ENCODE measurements at places on chromosomes 6 and 20.

DNA sequence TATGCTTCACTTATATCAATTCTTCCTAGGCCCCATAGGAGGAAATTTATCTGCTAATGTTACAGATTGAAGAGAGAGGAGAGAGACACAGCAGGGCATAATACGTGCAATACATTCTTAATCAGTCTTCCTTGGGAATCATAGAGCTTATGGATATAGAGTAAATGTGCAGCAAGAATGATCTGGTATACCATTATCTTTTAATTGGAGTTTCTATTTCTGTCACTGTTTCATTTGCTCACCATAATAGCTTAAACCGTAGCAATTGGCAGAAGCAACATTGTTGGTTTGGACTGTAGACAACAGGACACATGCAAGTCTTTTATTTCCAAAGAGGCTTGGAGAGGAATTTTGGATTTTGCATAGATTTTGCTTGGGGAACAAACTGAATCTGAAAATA, 68.1 kb upstream of the PCSK2 start:
- DNase-seq = no peak

DNA sequence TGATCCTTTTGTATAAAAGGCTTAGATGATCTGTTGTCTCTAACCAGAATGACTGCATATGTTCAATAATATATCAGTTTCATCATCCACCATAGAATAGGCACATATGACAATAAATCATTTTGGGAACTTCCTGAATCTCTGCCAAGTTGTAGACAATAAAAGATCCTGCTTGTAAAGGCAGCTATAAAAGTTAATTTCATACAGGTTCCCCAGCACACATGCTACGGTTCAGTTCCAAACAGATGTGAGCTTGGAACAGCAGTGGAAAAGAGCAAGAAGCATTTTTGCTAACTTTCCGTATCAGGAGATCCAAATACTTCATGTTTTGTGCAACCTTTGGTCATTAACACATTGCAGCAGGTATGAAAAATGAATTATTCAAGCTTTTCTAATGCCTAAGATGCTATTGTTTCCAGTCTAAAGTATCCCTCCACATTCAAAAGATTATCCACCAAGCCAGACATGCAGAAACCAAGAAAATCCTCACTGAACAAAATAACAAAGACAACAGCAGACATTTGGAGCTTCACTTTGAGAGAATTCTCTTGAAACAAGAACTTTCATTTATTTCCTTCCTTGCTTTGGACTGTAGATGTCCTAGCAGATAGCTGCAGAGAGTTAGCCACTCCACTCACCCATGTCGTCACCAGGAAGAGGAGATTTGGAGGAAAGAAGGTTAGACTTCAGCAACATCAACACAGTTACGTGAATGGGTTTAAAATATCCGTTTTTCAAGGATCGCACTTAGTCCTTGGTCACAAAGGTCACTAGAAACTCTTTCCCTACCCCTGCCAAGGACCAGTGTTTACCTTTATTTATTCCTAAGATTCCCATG, 453.5 kb upstream of the JARID2 start:
- no peak for DNase-seq

DNA sequence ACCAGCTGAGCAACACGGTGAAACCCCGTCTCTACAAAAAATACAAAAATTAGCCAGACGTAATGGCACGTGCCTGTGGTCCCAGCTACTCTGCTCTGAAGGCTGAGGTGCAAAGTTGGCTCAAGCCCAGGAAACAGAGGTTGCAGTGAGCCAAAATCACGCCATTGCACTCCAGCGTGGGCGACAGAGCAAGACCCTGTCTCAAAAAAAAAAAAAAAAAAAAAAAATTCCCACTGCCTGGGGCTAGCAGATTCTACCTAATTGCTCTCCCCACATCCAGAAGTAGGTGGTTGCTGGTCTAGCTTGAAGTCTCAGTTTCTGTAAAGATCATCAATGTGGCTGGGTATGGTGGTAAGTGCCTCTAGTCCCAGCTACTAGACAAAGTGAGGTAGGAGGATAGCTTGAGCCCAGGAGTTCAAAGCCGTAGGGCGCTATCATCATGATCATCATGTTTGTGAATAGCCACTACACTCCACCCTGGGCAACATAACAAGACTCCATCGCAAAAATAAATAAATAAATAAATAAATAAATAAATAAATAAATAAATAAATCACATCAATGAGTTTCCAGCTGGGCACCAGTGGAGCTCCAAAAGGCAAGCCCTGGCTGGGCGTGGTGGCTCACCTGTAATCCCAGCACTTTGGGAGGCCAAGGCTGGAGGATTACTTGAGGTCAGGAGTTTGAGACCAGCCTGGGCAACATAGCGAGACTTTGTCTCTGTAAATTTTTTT, 6.3 kb upstream of the AP5S1 start:
- no peak for DNase-seq

DNA sequence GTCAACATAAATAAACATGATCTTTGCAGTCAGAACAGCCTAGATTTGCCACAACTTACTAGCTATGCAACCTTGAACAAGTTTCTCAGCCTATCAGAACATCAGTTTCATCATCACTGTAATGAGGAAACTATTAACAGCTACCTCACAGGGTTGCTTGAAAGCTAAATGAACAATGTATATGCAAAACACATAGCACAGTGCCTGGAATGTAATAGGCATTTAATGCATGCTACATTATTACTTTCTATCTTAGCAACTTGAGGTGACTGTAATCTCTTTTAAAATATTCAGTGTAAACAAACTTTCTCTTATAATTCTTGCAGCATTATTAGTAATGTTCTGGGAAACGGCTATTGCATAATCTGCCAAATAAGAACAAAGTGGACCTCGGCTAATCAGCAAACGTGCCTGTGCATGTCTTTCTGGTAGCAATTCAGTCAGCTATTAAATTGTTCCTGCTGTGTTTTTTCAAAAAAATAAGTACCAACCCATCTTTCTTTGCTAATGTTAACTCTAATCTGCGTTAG, 61.5 kb downstream of the SYNE1 start:
- DNase-seq = no peak

- no peak for DNase-seq
These were observed 30.4 kb downstream of the ATXN1 start for GRCh38 chr6:16730738-16731477.

GRCh38 chr20:43843965-43844660, 70.5 kb upstream of the TOX2 start:
- peak; percentile 30 for DNase-seq

GRCh38 chr6:39956936-39957335, 22.7 kb upstream of the MOCS1 start:
- DNase-seq = no peak

DNA sequence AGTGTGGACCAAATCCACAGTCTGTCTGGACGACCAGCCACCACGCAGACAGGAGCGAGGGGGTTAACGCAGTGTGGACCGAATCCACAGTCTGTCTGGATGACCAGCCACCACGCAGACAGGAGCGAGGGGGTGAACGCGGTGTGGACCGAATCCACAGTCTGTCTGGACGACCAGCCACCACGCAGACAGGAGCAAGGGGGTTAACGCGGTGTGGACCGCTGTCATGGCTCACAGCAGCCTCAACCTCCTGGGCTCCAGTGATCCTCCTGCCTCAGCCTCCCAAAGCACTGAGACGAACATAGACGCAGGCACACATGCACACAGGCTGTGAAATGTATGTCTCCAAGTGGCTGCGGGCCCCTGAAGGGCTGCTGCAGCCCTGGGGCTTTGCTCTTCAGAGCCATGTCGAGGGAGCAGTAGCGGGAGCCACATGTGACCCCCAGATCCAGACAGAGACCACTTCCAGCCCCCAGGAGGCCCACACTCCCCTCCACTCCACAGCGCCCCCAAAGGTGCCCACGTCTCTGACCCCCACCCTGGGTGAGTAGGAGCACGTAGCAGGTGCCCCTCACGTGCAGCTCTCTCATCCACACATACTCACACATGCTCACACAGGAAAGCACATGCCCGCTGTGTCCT, 98.1 kb downstream of the YTHDF1 start:
- no peak for DNase-seq

DNA sequence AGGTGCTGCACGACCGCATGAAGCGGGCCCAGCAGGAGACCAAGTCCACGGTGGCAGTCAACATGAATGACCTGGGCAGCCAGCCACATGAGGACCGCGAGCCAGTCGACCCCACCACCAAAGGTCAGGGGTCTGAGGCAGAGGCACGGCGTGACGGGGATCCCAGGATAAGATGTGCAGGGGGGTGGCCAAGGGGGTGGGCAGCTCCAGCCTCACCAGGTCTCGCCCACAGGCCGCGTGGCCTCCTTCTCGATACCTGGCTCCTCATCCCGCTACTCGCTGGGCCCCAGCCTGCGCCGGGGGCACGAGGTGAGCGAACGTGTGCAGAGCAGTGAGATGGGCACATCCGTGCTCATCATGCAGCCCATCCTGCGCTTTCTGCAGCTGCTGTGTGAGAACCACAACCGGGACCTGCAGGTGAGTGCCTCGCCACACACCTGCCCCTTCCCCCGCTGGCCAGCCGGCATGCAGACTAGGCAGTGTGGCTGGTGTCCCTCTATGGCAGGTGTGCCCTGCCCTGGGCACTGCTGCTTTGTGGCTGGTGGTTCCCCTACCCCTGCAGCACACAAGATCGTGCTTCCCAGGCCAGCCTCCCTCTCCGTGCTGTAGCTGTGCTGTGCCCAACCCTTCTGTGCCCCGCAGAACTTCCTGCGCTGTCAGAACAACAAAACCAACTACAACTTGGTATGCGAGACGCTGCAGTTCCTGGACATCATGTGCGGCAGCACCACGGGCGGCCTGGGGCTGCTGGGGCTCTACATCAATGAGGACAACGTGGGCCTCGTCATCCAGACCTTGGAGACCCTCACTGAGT, 25.9 kb downstream of the UQCC2 start:
- no peak for DNase-seq

DNA sequence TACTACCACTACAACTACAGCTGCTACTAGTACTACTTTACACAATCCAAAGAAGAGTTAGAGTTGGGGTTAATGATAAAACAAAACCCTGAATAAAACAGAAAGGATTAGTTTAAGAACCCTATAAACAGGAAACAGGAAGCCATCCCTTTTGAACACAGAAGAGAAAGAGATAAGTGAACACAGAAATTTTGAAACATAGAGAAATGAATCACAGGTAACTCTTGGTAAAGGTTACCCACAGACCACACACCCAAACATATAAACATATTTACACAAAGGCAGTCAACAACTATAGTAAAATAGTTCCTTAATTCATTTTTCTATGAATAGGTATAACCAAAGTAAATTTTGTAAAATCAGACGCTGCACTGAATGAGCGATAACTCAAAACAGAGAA, 98.1 kb downstream of the RNGTT start:
- no peak for DNase-seq

GRCh38 chr6:53686355-53686940, 20.9 kb upstream of the KLHL31 start:
- no peak for DNase-seq

GRCh38 chr6:69294407-69294806, 502.4 kb downstream of the LMBRD1 start:
- DNase-seq = no peak

DNA sequence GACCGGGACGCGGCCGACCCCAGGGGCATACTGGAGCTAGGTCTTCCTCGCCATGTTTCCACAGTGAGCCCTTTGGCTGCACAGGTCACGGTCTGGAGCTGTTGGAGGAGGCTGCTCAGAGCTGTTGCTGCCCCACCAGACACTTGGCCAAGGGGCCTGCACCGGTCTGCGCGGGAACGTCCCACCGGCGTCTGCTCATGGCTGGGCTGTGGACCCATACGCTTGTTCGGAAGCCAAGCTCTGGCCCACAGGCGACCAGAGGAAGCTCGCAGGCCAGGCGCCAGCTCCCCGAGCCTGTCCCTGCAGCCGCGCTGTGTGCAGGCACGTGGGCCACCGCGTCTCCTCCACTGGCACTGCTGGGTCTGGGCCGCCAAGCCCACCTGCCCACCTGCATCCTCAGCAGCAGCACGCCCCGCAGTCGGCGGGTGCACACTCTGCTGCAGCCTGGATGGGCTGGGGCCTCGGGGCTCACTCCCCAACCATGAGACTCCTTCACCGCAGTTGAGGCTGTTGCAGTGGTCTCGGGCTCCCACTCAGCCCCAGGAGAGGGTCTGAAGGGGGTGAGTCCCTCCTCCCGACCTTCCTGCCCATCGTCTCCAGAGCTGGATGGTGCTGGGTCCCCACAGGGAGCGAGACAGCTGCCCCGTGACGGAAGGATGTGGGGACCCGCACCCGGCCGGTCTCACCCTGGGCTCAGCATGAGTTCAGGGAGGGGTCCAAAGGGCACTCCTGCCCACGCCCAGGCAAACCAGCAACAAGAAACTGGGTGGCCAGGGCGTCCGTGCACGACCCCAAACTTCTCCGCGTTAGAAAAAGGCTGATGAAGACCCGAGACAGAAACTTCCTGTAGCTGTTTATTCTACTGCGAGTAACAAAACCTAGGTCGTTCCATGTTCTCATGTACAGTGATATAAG, 15.5 kb upstream of the TCFL5 start:
- DNase-seq = peak; percentile 56

- DNase-seq = no peak
These were observed 164.0 kb upstream of the RUNX2 start for GRCh38 chr6:45163952-45164766.

- no peak for DNase-seq
These were observed 5.3 kb downstream of the RNF8 start for GRCh38 chr6:37359039-37359438.

DNA sequence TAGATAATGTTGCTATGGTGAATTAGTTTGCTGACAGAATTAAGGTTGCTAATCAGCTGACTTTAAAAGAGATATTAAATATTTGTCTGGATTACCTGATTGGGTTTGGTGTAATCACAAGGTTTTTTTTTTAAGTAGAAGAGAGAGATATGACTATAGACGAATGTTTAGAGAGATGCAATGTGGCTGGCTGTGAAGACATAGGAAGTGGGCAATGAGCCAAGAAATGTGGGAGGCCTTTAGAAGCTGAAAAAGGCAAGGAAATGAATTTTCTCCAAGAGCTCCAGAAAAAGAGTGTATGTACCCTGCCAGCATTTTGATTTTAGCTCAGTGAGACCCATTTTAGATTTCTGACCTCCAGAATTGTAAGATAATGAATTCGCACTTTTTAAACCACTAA, 598.3 kb downstream of the PKHD1 start:
- no peak for DNase-seq

GRCh38 chr6:145277358-145278086, 457.8 kb downstream of the EPM2A start:
- no peak for DNase-seq

- no peak for DNase-seq
These were observed 147.9 kb upstream of the BTBD3 start for GRCh38 chr20:11769825-11770224.

GRCh38 chr6:35706468-35706867, 17.8 kb upstream of the FKBP5 start:
- no peak for DNase-seq

Measured in right lobe of liver (tissue), 6 donors.